ENCODE measurements at places on chromosomes 7 and 10. TPM values are rescaled to one million over a fixed set of nuclear protein-coding genes. Genes with fewer than 3 reads are reported as not detected.

The KAZALD1 gene
- total RNA-seq, result 8.4 TPM

The GPR15LG gene
- not detected for total RNA-seq

The CREB5 gene
- 8.9 TPM for total RNA-seq

The KCP gene
- total RNA-seq, result 1.3 TPM

The FAM241B gene
- 5.2 TPM for total RNA-seq

The SPOCK2 gene
- 187 TPM for total RNA-seq

The FLNC gene
- 7.7 TPM for total RNA-seq

The ZNHIT1 gene
- 51.9 TPM for total RNA-seq

The TACC2 gene
- total RNA-seq, result 236 TPM

The EN2 gene
- not detected for total RNA-seq

The ADRA2A gene
- total RNA-seq, result 4.9 TPM

The CFAP70 gene
- total RNA-seq, result 2.7 TPM

The ZNF488 gene
- total RNA-seq, result 0.41 TPM

The PLCE1 gene
- total RNA-seq, result 14.3 TPM

The LAMB1 gene
- 156 TPM for total RNA-seq

The HECW1 gene
- 1.6 TPM for total RNA-seq

The TMEM236 gene
- 5.0 TPM for total RNA-seq

The FAM25A gene
- total RNA-seq, result not detected

The CRTAC1 gene
- total RNA-seq, result 128 TPM

The ZNF485 gene
- 3.4 TPM for total RNA-seq

The ERVW-1 gene
- not detected for total RNA-seq

The ANKRD61 gene
- total RNA-seq, result not detected

The PDK4 gene
- total RNA-seq, result 156 TPM

The OR9A2 gene
- not detected for total RNA-seq

The UCMA gene
- total RNA-seq, result not detected
